ENCODE measurements at places on chromosomes 1 and 21.

DNA sequence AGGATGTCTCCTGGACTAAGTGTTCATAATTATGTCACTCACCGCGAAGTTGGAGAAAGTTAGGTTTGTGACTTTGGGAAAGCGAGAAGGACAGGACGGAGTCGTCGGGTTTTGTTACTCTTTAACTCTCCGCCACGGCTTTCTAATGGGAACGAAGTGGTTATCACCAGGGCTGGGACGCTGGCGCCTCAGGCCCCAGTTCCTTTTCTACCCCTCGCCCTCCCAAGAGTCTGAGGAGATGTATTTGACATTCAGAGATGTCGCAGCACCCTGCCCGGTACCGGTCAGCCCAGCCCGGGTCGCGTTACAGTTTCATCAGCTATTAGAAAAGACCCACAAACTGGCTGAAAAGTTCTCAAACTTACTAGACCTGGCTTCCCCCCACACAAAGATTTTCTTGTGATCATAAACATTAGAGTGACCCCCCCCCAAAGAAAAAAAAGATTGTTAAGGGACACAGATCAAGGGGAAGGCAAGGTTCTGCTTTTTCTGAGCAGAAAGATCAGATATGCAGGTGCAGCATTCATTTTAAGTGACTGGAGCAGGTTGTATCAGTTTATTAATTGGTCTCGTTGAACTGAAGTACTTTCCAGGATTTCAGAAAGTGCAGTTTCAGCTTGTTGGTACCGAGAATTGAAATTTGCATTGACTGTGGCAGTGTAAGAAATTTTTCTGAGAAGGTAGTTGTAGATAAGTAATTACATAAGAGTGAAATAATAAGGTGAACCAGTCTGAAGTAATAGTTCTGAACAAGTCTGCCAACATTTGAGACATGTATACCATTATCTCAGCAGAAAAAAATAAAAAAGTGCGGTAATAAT is 859 bp upstream of the ZBTB18 start:
- DNase-seq, result no peak

- DNase-seq, result no peak
Observed at GRCh38 chr1:154957091-154957657, 1.3 kb upstream of the PBXIP1 start.

DNA sequence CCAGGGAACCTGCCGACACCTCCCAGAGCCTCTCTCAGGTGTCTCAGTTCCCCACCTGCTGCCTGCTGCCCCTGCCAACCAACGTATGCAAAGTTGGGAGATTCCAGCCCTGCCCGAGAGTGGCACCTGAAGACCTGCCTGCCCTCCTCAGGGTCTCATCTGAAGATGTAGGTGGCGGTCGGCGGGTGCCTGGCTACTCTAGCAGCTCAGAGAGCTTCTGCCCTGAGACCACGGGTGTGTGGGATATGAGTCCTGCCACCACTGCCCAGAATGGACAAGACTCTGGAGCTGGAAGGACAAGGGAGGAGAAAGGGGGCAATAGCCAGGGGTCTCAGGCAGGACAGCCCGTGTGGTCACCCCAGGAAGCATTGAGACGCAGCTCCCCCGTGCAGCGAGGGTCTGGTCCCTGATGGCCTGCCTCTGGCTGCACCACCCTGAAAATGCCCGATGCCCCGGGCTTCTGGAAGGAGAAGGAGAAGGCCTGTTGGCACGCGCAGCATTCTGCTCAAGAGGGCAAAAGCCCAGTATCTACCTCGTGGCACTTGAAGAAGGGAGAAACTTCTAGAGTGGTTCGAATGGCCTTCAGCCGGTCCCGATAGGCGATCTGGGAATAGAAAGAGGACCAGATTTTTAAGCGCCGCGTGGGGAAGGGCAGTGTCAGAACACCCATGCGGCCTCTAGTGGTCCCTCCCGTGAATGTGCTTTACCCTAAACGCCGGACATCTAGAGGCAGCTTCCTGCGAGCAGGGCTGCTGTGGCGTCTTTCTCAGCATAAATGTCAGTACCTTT is 88.8 kb downstream of the STUM start:
- no peak for DNase-seq

DNA sequence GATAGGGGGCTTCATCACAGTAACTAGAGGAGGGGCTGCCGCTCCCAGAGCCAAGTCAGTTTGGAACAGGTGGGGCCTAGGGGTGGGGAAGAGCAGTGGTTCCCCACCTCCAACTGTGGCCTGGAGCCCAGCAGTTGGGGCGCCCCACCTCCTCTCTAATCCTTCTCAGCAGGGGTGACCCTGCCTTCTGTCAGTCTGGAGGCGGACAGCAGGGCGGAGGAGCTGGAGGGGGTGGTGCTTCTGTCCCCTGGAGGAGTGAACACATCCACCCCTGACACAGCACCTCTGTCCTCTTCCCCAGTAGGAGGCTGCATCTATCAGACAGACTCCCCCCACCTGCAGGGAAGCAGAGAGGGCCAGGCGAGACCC is 73.8 kb downstream of the MRPL37 start:
- DNase-seq, result no peak

- DNase-seq, result no peak
Observed at GRCh38 chr1:58466630-58467241, 79.8 kb downstream of the OMA1 start.

DNA sequence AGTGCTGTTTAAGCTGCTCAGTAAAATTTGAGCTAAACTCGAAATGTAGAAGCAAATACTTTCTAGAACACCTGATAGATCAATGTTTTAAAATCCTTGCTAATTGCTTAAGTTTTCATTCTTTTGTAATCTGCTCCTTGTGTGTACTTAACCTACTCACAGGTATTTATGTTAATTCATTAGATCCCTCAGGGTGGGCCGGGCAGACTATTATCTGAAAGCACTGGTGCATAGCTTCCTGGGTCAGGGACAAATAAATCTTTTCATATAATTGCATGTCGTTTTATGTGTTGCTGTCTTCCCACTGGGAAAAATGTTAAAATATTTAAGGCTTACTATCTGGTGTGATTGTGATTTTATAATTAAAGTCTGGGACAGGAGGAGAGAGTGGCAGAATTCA is 440.5 kb downstream of the SMYD3 start:
- no peak for DNase-seq

DNA sequence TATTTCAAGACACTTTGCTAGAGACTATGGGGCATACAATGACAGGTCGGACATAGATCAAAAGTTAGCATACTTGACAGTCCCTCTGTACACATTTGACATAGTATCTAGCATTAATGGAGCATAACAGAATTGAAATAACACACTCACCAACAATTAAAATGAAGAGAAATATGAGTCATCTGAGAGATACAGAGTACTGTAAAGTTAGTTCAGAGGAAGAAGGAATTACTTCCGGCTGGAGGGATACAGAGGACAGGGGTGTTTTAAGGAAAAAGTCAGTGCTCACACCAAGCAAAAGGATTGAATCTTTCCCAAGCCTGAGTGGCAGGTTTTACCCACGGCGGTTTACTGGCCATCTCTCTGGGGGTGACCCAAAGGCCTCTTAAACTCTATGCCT is 2.4 kb downstream of the ZMYND12 start:
- DNase-seq, result no peak

- no peak for DNase-seq
Observed at GRCh38 chr1:215003686-215004085, 78.9 kb upstream of the KCNK2 start.

DNA sequence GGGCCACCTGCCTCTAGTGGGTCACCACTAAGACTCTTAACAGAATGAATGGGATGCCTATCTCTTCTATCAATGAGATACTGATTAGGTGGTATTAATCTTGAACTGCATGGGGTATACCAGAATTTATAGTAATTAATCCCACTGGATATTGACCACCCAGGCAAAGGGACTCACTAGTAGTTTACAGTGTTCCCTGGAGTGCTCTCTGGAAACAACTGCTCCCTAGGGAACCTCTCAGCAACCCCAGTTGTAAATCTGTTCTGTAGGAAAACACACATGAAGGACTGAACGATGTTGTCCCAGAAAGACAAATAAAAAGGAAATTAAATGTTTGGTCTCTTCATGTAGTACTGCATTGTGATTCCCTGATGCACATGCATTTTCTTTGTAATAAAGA is 430.5 kb downstream of the HLX start:
- DNase-seq, result no peak

- DNase-seq, result no peak
Observed at GRCh38 chr1:36522461-36523229, 39.9 kb upstream of the CSF3R start.

DNA sequence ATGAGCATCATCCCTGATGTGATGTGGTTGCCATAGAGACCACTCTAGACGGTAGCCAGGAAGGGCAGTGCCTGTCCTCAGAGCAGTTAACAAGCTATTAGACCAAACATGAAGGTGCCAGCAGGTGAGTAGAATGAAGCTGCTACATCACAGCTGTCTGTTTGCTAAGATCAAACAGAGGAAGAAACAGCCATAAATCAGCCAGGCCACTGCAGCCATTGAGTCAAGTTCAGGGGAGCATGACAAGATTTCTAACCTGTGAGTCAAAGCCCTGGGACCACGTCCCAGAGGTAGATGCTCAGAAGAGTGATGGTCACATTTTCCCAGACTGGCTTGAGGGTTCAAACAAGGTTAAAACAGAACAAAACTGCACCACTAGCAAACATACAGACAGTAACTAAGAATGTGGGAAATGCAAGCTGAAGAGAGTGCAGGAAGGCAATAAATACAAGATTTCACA is 450.6 kb upstream of the DAB1 start:
- DNase-seq, result no peak

DNA sequence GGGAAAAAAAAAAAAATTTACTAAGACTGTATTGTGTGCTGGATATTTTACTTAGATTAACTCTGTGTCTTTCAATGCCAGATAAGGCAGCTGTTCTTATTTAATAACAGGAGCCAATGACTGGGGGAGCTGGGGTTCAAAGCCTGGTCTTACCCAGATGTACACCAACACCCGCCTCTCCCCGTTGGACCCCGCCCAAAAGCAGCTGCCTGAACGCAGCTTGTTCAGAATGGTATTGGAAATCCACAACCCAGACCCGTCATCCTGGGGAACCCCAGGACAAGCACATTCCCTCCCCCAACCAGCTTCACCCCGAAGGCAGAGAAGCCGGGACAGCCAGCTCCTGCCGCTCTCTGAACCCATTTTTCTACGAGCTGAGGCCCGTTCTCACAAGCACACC is 113.6 kb upstream of the TMPRSS2 start:
- DNase-seq, result no peak

DNA sequence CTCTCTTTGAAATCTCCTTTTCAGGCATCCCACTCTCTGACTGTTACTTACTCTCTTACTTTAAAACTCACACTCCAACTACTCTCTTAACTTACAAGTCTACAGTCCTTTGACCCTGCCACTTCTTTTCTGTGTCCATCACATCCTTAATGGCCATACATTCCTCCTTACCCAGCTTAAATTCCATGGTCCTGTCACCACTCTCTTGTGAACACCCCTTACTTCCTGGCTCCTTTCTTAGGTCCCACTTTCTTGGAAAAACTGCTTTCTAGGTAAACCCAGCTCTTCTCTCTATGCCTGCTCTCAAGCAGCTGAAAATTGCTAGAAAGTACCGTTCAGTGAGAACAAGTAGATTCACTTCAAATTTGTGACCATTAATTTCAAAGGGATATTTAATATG is 109.1 kb downstream of the OLFML2B start:
- DNase-seq, result no peak

DNA sequence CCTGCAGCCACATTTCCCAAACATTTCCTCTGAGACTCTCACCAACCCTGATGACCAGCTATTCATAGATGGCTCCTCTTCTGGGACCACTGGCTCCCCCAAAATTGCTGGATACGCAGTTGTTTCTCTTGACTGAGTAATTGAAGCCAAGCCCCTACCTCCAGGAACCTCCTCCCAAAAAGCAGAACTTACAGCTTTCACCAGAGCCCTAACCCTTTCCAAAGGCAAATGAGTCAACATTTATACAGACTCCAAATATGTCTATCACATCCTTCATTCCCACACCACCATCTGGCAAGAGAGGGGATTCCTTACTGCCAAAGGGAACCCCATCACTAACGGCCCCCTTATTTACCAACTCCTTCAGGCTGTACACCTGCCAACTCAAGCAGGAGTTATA is 20.3 kb upstream of the CA6 start:
- no peak for DNase-seq

- no peak for DNase-seq
Observed at GRCh38 chr1:208054485-208054884, 143.6 kb upstream of the CD34 start.

DNA sequence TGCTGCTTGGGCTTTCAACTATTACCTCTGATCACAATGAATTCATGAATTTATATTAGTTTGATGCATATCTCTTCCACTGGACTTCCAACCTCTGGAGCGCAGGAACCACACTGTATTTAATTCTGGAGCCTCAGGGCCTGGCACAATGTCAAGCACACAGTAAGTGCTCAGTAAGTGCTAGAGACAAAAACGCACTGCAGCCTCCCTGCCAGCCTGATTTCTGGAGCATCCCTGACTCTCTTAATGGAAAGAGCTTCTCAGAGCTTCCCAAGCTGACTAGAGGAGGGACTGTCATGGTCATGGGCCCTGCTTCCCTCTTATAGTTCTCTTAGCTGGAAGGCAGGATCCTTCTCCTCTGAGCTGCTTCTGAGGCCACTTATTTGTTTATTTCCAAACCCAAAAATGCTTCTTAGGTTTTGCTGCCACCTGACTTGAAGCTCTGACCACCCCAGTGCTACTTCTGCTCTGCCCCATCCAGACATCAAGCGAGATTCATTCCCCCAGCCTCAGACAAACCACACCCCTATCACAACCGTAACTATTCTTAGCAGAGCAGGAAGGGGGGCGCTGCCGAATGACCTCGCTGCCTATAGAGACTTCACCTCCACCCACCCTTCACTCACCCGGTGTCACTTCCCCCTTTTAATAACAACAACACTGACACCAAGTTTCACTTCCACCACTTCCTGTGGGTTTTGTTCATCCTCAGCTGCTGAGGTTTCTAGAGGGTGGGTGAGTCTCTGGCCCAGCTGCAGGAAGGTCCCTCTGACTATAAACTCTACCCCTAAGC is 33.6 kb downstream of the NUAK2 start:
- DNase-seq, result peak; percentile 83

DNA sequence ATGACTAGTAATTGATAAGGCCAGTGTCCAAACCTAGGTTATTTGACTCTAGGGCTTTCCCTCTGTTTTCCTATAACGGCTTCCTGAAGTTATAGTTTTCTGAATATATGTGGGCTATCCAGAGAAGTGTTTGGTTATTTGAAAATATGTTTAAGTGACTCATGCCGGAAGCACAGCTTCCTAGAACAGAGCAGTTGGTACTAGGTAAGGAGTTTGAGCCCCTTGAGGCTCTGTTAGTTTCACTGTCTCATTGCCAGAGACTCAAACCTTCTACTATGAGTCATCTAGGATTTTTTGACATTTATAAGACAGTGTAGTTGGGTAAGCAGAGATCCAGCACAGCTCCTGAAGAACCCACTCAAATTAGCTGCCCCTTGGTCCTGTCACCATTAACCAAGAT is 27.1 kb upstream of the LEPR start:
- DNase-seq, result peak; percentile 27

GRCh38 chr1:233107130-233107660 is 156.8 kb downstream of the NTPCR start:
- DNase-seq, result no peak
